ENCODE measurements at places on chromosomes 4 and X. TPM values are rescaled to one million over a fixed set of nuclear protein-coding genes. Genes with fewer than 3 reads are reported as not detected.

DNA sequence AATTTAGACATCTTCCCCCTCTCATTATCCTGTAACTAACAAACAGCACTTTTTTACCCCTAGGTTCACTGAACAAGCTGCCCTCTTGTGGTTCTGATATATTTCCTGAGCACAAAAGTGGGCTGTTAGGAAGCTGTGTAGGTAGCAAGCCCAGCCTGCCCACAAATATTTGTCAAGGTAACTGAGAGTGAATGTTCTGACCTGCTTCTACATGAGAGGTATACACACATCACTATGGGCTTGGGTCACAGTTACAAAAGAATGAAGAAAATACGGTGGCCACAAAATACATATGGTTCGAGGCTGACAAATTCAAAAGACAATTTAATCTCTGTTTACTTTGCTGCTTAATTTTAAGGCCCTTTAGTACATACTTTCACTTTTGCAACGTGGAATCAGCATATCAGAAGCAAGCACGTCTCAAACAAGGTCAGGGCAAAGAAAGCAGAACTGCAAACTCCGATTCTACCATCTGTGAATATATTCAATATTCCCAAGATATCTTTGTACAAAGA is 78.7 kb downstream of the RBM47 start:
- no peak for DNase-seq

DNA sequence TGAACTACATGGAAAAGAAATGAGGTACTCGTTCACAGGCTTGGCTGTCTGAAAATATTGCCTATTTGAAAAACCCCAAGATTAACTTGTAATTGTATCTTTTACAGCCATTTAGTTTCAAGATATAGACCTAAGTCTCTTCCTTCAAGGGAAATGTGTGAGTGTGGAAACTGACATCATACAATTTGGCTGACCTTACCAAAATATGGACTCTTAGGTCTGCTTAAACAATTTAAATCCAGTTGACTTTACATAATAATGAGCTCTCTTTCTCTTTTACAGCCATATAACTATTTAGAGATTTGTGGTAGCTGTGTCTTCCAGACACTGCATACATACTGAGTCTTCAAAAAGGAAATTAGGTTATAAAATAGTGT is 186.9 kb downstream of the NR3C2 start:
- no peak for DNase-seq

FBXO8 gene
- 24.1 TPM for total RNA-seq

GRCh38 chr4:7165874-7166201 is 26.5 kb upstream of the SORCS2 start:
- no peak for DNase-seq

- no peak for DNase-seq
These were observed 78.8 kb downstream of the SEL1L3 start for GRCh38 chr4:25783943-25784342.

DNA sequence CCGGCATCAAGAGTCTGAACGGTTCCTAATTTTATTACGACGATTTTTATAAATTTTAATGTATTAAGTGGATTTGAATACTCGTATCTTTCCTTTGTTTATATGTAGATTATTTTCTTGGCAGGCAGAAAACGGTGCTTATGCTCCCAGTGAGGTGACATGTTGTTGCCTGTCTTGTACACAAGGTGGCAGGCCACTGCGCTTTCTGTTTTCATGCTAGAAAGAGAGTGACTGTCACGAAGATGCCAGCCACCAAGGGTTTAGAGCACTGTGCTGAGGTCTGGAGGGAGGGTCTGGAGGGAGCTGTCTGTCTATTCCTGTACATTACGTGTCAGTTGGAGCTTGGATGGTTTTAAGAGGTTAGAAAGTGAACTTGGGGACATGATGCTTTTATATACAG is 87.7 kb downstream of the SHROOM2 start:
- peak; percentile 32 for DNase-seq

DAPP1 gene
- total RNA-seq: 0.41 TPM

GRCh38 chr4:37555322-37555721 is 130.9 kb downstream of the RELL1 start:
- DNase-seq: no peak

DKK2 gene
- 2.9 TPM for total RNA-seq

- DNase-seq: no peak
These were observed 3.9 kb upstream of the VAMP7 start for GRCh38 chrX:155877288-155877687.

- no peak for DNase-seq
These were observed 17.4 kb downstream of the TLR10 start for GRCh38 chr4:38765382-38765781.

CASP3 gene
- 72.6 TPM for total RNA-seq

- DNase-seq: no peak
These were observed 1485.3 kb upstream of the TENM3 start for GRCh38 chr4:180757927-180758326.

GRCh38 chr4:140266958-140267568 is 106.4 kb upstream of the SCOC start:
- no peak for DNase-seq

AMOT gene
- total RNA-seq: 12.6 TPM

- DNase-seq: no peak
These were observed 86.7 kb downstream of the JAKMIP1 start for GRCh38 chr4:6113641-6114040.

DNA sequence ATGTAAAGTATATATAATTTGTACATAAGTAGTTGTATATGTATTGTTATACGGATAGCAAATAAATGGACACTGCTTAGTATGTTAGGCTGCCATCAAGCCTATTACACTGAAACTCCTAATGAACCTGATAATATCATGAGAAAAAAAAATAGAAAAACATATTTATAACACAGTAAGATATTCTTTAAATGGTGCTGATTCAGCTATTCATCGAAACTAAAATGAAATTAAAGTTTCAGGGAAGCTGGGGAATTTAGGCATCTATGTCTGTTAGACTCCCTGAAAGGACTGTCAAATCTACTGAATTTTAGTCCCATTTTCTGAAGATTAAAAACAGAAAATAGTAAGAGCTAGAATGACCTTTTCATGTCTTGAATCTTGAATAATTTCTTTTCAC is 647.1 kb upstream of the PABPC4L start:
- no peak for DNase-seq

PRDM8 gene
- 26.9 TPM for total RNA-seq

GRCh38 chr4:176404621-176405020 is 84.9 kb downstream of the SPCS3 start:
- no peak for DNase-seq

DNA sequence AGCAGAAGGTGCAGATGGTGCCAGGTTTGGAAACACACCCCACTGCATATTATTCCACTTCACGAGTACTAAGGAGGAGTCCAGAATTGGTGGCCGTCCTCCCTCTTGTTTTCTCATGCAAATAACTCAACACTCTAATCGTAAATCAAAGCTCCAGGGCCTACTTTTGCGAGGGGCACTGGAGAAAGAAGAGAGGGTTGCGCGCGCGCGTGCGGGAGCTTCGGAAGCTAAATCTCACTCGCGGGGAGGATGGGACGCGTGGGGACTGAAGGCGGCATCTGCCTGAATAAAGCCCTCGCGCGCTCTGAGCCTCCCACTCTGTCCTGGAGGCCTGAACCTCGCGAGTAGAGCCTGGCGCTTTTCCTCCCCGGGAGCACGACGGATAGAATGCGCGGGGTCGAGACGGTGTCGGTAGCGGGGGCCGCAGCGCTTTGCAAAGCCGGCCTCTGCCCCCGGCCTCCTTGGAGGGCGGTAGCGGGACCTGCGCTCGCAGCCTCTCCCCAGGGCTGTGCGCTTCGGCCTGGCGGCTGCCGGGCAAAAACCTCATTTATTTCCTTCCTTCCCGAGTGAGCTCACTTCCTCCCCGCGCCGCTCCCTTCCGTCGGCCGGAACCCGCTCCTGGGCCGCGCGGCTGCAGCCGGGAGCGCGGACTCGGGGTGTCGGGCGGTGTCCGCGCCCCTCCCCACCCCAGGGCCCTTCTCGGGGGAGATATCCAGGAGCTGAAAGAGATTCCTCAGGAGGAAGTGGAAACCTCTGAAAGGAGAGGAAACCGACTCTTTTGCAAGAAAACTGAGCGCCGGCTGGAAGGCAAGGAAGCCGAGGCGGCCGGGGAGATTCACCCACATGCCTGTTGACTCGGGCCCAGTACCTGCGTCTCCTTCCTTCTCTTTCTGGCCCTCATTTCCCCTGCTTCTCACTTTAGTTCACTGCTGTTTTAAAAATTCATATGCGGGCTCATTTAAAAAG is 20.7 kb downstream of the HAND2 start:
- DNase-seq: no peak

XAGE1A gene
- total RNA-seq: not detected

- no peak for DNase-seq
These were observed 547.8 kb upstream of the PCDH7 start for GRCh38 chr4:30172416-30172815.

- no peak for DNase-seq
These were observed 60.5 kb upstream of the TAB3 start for GRCh38 chrX:30949554-30949953.

DNA sequence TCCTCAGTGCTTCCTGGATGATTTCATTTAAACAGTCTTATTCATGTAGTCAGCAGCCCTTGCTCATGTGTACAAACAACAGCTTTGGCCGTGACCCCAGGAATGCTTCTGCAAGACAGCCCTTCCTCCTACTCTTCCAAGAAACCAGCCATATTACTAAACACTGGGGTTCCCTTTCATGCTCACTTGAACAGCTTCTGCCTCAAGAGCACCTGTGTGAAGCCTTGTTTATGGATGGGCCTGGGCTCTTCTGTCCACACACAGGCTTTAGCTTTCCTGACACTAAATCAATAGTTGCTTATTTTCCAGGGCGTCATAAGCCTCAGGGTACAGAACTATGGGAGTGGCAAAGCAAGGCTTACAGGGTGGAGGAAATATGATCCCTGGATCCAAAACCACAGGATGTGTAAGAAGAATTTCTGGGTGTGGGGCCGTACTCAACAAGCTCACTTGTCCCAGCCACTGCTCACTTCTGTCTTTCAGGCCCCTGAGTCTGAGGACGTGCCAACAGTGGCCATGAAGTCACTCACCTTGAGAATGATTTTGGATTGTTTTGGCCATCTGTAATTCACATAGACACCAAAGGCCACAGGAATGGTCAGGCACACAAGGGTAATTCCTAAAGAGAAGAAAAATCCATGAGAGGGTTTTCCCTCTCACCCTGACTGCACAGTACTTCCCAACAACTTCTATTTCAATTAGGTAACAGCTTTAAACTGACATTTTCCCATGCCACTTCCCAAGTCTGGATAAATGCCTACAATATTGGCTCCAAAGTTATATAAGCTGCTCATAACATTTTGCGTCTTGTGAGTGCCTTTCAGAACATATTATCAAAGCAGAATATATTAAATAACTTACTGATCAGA is 17.7 kb downstream of the SLC10A6 start:
- no peak for DNase-seq

DNA sequence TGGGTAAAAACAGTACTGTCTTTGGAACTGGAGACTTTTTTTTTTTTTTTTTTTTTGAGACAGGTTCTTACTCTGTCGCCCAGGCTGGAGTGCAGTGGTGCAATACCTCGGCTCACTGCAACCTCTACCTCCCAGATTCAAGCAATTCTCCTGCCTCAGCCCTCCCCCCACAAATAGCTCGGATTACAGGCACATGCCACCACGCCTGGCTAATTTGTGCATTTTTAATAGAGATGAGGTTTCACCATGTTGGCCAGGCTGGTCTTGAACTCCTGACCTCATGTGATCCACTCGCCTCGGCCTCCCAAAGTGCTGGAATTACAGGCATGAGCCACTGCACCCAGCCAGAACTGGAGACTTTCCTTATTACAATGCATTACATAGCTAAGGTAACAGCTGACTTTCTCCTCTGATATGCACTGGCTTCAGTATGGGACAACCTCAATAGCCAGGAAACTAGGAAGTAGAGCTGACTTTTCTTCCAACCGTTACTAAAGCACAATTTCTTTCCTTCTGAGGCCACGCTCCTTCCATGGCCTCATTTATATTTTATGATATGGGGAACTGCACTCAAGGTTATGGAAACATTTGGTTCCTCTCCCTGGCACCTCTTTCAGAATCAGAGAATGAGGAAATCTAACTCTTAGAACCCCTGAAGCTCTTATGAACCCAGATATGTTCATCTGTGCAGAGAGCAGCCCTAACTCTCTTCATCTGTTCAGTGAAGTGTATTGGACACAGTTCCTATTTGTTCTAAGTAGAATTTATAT is 53.5 kb upstream of the FAM9B start:
- no peak for DNase-seq

DNA sequence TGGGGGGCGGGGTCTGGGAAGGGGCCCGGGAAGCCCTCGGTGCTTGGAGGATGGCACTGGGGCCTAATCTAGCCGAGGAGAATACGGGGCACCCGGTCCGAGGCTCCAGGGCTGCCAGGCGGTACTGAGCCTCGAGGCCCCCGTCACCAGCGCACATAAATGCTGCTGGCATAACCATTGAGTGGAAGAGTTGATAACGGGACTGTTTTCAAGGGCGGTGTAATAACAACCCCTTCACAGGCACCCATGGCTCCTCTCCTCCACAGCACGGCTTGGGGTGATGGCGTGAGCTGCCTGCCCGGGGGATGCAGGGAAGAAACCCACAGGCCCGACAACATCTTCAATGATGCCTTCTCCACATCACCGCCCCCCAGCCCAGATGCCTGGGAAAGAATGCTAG is 130.7 kb downstream of the FAM53A start:
- DNase-seq: no peak

PLS3 gene
- total RNA-seq: 76.2 TPM

DNA sequence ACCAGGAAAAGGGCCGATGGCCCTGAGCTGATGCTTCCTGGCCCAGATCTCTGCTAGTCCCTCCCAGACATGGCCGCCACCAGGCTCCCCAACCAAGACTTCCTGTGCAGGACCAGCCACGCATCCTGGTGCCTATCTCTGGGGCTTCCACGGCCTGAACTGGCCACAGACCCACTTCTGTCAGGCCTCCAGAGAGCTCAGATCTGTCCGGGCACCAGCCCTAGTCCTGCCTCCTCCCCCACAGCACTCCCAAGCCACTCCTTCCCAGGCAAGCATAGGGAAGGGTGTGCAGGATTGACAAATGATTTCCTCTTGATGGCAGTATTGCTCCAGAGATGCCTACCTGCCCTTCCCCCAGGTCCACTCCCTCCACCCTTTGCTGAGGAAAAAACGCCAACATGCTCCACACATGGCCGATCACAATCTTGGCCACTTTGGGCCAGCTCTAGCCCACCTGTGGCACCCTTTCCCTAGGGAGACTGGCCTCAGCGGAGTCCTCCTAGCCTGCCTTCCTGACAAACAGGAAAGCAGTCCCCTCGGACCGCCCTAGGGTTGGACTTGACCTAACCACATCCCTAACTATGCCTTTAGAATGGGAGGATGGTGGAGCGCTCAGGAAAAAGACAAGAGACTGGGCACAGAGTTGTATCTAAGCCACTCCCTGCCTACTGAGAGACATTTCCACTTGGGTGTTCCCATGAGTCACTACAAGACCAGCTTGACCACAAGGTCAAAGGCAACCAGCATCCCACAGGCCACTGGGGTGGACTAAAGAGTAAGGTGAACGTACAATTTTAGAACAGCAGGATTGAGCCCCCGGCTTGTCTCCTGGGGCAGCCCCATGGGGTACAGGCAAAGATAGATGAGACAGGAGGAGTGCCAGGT is 277.5 kb upstream of the AGTR2 start:
- DNase-seq: peak; percentile 73

DNA sequence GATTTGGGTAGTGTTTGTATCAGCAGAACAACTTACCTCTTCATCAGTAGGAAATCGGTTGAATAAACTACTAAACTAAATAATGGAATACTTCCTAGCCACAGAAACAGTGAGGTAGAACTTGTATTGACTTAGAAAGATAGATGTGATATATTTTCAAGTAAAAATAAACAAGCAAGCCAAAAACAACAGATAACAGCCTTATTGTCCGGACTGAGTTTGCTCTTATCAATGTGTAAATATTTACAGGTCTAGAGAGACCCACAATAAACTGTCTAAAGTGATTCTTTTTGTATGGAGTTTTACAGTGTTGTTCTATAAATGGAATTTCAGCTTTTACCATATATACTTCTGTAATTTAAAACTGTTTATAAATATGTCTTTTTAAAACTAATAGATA is 721.8 kb downstream of the ADGRL3 start:
- DNase-seq: no peak

Data from frontal cortex (tissue), 4 donors.